ENCODE measurements at places on chromosomes 5 and 9.

- no peak for DNase-seq
These were observed 386.0 kb upstream of the KLF4 start for GRCh38 chr9:107875571-107875980.

- no peak for DNase-seq
These were observed 58.1 kb downstream of the TLE1 start for GRCh38 chr9:81631218-81631745.

GRCh38 chr5:32627219-32627870, 42.0 kb downstream of the SUB1 start:
- DNase-seq: no peak

DNA sequence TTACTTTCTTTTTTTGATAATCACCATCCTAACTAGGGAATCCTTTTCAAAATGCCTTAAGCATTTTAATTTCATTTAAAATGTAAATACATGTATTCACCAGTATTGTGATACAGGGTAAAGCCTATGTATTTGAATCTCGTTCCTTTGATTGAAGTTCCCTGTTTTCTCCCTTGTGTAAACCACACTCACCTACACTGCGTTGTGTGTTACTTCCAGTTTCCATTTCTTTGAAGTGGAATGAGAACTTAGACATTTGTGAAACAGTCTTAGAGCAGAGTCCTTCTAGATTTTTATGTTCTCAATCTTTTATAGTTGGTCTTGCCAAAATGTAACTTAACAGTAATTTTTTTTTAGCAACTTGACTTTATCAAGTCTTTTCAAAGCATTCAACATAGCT, 101.4 kb downstream of the ZNF462 start:
- no peak for DNase-seq

DNA sequence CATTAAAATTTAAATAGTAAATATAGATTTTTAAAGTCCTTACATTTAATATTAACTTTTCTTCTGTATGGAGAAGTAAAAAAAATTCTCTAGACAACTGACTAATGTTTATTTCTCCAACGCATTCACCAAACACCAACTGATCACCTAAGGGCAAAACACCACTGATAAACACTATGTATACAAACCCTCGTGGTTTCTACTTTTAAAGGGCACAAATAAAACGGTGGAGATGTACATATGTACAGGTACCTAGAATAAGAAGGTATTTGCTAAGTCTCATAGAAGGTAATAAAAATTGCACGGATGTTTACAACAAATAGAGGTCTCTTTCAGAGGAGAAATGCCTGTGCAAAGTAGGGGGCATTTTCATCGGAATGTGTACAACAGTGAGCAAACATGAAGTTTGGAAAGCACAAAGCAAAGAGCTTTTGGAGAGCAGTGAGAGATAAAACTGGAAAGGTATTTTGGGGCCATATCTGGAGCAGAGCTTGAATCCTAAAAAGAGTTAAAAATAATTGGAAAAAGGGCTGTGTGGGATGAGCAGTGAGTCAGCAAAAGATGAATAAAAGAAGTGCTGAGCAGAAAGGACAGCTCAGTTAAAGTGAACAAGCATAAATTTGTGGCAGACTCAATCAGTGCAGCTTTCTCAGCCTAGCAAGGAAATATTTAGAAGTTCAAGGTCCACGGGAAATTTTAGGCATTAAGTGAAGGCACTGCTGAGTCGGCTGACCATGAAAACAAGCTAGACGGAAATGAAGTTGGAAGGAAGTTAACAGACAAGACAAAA, 160.0 kb downstream of the TMEM161B start:
- DNase-seq: no peak

DNA sequence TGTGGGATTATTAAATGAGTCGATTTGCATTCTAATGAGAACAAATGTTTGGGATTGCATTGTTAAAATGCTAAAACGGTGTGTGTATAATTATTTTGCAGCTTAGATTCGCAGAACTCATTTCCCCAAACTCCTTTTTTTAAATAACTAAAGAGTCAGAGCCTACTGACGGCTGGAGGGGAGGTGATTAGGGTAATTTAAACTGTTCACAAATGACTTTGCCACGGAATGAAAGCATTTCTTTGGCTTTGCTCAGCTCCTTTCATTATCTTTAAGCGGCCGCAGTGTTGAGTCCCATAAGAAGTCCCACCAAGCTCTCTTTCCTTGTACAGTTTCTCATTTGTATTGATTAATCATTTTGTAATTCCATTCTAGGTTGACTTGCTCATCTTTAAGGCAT, 1632.8 kb downstream of the MAT2B start:
- DNase-seq: no peak

GRCh38 chr9:108045851-108046250, 556.3 kb upstream of the KLF4 start:
- DNase-seq: no peak

DNA sequence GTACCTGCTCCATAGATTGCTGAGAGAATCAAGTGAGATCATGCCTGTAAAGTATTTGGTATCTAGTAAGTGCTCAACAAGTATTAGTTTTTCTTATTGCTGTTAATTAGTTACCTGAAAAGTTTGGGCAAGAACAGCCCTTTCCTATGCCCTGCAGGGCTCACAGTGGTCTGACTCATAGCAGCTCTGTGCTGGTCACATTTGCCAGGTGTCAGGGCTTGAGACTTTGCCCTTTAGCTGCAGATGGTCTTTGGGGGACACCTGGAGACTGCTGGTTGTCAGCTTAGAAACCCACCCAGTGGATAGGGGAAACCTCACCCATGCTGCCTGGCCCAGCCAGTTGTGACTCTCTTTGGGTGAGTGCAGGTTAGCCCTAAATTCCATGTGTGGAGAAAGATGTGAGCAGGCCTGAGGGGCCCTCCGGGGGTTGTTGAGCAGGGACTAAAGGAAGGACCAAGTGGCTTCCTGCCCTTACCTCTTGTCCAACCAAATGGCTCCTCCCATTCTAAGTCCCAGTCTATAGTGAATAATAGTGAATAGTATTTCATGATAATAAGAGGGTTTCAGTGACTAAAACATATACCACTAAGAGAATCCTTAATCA, 9.0 kb downstream of the COL27A1 start:
- DNase-seq: no peak

DNA sequence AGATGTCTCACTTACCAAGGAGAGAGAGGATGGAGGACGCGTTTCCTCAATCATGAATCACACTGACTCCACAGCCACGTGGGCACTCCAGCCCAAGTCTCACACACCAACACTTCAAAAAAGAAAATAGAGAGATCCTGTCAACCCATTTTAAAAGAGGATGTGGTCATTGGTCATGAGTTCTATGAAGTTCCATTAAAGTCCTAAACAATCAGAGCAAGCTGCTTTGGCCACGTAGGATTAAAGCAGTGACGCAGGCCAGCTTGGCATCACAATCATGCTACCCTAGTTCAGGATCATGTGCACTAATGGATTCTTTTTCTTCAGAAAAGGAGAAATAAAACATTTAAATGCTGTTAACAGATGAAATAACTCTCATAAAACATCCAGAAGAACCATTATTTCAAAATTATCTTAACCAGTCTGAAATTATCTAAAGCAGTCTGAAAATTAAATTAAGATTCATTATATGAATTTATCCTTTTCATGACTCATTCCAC, 108.1 kb downstream of the SEMA5A start:
- DNase-seq: no peak

DNA sequence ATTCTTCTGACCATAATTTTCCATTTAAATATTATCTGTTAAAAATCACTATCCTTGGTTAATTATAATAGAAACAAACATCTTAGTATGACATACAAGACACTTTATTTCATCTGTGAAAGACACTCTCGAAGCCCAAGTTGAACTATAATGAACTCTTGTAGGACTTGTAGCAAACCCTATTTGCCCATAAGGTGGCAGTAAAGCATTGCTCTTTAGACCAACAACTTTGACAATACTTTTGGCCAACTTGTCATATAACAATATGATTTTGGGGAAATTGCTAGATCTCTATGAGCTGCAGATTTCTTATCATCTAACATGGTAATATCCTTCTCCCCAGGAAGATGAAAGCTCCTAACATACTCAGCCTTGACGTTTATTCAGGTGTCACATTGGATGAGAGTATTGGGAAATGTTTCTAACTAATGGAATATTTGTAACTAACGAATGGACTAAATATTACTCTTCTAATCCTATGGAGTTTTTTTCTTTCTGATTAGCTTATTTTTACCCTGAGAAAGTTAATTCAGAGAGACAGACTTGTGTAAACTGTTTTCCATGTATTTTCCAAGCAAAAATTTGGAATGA, 11.0 kb downstream of the SPINK14 start:
- no peak for DNase-seq

- no peak for DNase-seq
These were observed 485.8 kb downstream of the BRINP1 start for GRCh38 chr9:118883411-118883810.

- no peak for DNase-seq
These were observed 230.2 kb upstream of the EDIL3 start for GRCh38 chr5:84614906-84615305.

- no peak for DNase-seq
These were observed 97.6 kb downstream of the BASP1 start for GRCh38 chr5:17314907-17315471.

DNA sequence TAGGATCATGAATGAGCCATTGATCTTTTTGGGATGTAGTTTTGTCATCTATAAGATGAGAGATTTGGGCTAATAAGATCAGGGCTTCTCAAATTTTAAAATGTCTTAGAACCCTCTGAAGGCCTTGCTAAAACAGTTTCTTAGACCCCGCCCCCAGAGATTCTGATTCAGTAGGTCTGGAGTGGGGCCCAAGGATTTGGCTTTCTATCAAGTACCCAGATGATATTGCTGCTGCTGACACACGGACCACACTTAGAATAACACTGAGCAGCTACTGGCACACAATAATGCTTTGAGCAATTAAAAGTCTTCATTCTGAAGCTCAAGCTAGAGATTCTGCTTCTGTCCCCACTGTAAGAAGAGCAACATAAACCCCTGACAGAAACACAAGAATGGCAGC, 216.7 kb downstream of the SMARCA2 start:
- DNase-seq: no peak

- DNase-seq: no peak
These were observed 43.8 kb upstream of the PLEKHG4B start for GRCh38 chr5:48192-48591.

GRCh38 chr9:128479262-128479661, 23.5 kb downstream of the ODF2 start:
- no peak for DNase-seq

GRCh38 chr9:8139756-8140155, 340.2 kb upstream of the DMAC1 start:
- no peak for DNase-seq

DNA sequence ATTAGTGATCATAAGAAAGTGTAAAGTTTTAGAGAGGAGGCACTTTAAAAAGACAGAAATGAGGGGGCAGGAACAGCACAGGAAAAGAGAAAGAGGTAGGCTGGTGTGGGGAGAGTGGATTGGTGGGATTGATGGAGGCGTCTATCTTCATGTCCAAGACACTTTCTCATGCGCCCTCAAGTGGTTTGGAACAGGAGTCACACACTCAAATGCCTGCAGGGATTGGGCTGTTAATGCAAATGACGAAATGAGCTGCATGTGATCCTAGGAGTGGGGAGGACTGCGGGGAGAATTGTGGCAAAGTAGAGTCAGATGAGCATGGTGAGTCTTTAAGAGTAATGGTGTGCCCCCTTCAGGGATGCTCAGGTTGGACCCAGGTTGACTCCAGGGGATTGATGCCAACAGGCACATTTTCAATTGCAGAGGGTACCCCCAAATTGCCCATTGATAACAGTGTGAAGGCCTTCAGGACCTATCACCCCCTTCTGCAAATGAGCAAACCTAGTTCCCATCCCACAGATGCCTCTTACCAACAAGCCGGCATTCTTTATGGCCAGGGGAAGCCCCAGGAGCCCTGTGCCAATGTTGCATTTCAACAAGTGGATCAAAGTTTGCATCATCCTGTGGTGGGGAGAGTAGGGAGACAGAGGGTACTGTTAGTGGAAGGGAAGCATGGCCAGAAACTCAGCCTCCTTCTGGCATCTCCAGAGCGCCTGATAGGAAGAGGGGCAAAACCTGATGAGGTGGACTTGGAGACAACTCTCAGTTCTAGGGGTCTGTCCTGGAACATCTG, 5.3 kb downstream of the SLC36A3 start:
- no peak for DNase-seq

GRCh38 chr5:112289465-112289864, 129.6 kb downstream of the EPB41L4A start:
- DNase-seq: no peak

DNA sequence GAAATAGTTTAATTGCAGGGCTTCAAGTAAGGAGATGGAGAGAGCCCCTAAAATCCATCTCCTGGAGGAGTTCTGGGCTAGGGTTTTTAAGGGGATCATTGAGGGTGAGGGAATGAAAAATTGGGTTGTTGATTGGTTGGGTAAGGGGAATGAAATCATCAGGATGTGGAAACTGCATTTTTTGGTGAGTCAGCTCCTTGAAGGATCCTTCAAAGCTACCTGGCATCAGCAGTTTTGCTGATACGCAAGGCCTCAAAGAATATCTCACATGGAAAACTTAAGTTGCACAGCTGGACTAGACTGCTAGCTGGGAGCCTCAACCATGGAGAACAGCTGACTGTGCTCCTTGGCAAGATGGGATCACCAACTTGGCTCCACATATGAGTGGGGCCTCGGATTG, 136.7 kb downstream of the FGF10 start:
- no peak for DNase-seq

DNA sequence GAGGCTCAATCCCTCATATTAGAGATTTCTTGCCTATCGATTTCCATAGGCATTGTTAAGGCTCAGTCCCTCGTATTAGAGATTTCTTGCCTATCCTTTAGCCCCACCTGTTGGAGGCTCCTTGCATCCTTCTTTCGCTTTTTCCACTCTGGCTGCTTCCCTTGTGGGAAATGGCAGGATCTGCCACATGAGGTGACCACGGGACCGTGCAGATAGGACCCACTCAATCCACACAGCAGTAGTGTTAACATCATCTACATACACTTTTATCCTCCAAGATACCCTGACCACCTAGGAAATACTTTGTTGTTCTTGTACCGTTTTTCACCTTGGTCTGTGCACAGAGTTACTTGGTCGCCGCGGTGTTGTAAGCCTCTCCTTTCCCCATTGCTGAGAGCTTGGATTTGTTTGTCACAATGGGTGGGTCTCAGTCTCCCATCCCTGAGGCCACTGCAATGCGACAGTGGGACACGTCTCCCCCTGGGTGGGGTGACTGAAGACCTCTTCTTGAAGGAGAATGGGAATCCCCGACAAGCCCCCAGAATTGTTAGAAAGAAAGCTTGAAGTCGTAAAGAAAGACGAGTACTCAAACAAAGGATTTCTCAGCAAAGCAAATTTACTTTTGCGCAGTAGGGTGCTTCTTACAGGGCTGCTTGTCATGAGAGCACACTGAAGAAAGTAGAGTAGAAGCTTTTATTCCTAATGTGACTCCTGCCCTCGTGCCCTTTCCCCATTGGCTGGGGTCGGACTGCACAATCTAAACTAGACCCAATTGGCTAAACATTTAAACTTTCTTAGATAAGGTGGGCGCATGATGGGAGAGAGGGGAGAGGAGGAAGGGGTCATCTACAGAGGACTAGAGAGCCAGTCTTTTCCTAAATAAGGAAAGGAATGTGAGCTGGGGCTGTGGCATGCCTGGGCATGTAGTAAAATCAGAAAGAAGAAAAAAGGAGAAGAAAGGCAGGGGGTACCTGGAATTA, 19.8 kb downstream of the IFT74 start:
- no peak for DNase-seq

GRCh38 chr9:133914442-133915342, 77.4 kb downstream of the VAV2 start:
- no peak for DNase-seq

GRCh38 chr9:109129470-109130197, 9.9 kb upstream of the TMEM245 start:
- no peak for DNase-seq

GRCh38 chr5:80987078-80987766, 27.1 kb downstream of the RASGRF2 start:
- DNase-seq: no peak

GRCh38 chr9:99391937-99392594, 170.0 kb downstream of the SEC61B start:
- DNase-seq: no peak
